Panc1 (cell line): ENCODE measurements at places on chromosomes 5 and 9. TPM values are rescaled to one million over a fixed set of nuclear protein-coding genes. Genes with fewer than 3 reads are reported as not detected.

DNA sequence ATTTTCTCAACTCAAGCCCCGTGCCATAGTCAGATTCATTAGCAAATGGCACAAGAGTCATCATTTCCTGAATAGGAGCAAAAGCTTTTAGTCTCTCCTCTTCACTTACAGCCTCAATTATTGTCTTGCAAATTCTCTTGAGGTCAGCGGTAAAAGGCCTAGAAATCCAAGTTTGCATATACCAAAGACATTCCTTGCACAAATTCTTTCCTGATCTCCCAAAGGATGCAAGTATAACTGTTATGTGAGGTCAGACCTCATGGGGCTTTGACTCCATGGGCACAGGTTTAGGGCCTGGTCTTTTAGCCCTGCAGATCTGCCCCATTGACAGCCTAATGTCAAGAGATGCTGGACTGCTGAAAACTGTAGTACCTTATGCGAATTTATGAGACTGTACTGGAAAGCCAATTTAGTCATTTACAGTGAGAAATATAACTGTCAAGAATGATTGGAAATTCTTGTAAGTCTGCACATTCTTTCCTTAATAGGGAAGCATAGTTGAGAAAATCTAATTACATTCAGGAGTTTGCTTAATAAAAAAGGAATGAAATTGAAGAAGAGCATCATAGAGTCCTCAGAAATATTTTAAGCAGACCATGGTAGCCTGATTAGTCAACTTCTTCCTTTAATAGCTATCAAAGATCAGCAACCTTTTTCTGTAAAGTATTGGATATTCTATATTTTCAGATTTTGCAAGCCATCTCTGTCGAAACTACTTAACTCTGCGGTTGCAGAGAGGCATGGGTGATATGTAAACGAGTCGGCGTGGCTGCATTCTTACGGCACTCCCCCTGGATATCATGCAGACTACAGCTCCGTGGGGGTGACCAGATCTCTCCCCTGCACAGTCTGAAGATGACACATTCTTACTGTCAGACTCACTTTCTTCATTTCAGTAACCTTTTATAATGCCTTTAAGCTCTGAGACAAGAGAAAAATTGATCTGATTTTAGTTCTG is 45.2 kb downstream of the GCNT4 start:
- no peak for DNase-seq

GRCh38 chr5:113487781-113488644 is at the start of gene MCC:
MCC (minus strand) TSS chr5:113488453.
- no peak for DNase-seq

DNA sequence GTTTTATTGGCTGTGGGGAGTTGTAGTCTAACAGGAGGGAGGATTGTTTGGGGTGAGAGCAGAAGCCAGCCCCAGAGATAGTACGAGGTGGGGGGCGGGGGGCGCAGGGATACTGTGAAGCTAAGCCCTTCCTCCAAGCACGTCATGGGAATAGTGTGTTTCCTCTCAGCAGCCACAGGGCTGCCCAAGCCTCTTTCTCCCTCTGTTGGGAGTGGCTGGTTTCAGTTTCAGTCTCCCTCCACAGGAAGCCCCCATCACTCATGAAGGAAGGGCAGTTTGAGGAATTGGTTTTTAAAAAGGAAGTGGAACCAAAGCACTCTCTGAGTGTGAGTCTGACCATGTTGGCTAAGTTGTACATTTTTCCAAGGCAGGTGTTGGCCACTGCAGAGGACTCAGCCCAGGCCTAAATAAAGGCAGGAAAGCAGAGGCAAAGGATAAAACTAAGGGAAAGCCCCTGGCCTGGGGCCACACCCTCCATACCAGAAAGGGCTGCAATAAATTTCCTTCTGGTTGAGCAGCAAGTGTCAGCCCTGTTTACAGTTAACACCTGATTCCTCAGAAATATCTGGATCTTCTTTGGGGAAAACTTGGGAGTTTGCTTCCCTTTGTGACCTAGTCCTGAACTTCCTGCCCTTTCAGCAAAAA is 3.2 kb downstream of the RAB24 start:
- no peak for DNase-seq

DNA sequence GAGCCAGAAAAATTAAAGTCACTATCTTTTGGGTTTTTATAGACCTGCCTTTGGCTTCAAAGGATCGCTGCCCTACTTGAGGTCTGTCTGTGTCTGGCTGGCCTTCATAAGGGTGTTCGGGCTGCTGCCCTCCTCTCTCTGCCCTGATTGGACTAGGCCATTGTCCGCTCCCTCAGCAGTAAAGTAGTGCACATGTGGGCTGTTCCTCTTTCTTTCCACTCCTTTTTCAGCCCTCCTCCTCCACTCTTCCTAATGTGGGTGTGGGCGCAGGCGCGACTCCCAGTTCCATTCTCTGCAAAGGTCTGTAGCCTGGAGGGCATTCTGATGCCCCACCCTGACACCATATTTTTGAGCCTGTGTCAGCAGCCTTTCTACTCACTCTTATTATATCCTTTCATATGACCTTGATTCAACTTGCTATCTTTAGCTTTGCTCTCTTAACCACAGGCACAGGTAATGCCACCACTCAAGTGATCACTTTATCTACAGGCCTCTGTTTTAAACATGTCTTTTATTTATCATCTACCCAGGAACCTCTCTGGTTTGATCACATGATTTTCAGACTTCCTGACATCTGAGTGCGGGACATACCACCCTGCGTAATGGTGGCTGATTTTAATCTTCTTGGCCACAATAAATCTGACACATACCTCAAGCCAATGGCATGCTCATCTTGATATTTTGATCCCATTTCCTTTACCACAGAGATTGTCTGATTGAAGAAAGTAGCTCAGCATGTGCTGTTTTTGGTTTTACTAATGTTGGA is 144.5 kb downstream of the AOPEP start:
- no peak for DNase-seq

Gene RNF180
- total RNA-seq: 7.8 TPM

Gene PCDHB7
- total RNA-seq: 1.3 TPM
